ENCODE measurements at places on chromosomes 12 and 14. TPM values are rescaled to one million over a fixed set of nuclear protein-coding genes. Genes with fewer than 3 reads are reported as not detected.
A peak's percentile ranks its signal among the peaks of the same experiment; 100 is the strongest.

DNA sequence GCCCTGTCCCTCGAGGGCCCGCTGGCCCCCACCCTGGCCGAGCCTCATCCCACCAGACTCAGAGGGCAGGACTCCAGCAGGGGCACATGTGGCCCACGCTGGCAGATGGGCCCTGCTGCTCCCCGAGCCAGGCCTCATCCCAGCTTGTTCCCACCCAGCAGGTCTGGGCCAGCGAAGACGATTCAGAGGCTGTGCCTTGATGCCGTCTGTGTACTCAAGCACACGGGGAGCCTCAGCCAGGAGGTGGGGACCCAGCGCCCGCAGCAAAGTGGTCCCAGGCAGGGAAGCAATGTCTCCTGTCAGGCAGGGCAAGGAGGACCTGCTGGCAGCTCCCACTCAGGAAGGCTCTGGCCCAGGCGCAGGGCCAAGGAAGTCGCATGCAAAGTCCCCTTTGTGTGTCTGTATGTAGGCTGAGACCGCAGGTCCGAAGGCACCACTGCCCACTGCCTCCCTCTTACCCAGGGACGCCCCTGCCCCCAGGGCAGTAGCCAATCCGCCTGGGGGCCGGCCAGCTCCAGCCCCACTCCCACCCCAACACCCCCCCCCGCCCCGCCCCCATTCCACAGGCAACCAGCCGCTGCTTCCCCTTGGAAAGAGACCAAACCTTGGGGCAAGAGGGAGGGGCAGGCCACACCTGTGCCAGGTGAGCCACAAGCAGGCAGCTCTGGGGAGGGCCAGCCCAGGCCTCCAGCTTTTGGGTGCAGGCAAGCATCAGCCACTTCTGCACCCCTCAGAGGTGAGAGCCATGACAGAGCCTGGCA lies 9.4 kb downstream of the DEGS2 start:
- no peak for DNase-seq
- no peak overlapping the region for H3K27ac ChIP-seq
- no peaks in the 10 kb centered on the region for H3K36me3 ChIP-seq
- no peak overlapping the region for H3K4me3 ChIP-seq
- no peaks in the 10 kb centered on the region for H3K27me3 ChIP-seq
- no peaks in the 10 kb centered on the region for H3K4me1 ChIP-seq

Gene EEF1AKMT3
- total RNA-seq = 3.2 TPM

Gene GSKIP
- total RNA-seq = 34.7 TPM

DNA sequence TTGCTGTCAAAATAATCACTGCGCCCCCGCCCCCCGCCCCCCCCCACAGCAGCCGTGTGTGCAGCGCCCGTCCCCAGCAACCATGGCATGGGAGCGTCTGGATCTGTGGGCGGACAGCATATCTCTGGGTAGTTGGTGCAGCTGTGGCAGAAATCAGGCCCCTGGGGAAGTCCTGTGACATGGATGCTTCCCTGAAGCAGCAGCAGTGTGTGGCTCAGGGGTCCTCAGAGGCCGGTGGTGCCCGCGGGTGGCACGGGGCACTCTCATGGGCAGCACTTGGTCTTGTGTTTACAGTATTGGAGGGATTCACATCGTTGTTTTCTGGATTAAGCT lies 19.2 kb downstream of the XRCC3 start:
- no peaks in the 10 kb centered on the region for H3K27me3 ChIP-seq
- DNase-seq = no peak
- H3K27ac ChIP-seq = peak overlapping the region; percentile 9
- peaks cover 52% of the 10 kb centered on the region for H3K36me3 ChIP-seq
- no peak overlapping the region for H3K4me3 ChIP-seq

Gene CELA1
- total RNA-seq = not detected

GRCh38 chr12:124917135-124917840 lies 2.8 kb upstream of the UBC start:
- peaks cover 13% of the 10 kb centered on the region for H3K36me3 ChIP-seq
- DNase-seq = peak; percentile 100
- H3K4me1 ChIP-seq = peaks cover 11% of the 10 kb centered on the region
- H3K27ac ChIP-seq = peak overlapping the region; percentile 88

Gene CFAP54
- total RNA-seq = 0.18 TPM

DNA sequence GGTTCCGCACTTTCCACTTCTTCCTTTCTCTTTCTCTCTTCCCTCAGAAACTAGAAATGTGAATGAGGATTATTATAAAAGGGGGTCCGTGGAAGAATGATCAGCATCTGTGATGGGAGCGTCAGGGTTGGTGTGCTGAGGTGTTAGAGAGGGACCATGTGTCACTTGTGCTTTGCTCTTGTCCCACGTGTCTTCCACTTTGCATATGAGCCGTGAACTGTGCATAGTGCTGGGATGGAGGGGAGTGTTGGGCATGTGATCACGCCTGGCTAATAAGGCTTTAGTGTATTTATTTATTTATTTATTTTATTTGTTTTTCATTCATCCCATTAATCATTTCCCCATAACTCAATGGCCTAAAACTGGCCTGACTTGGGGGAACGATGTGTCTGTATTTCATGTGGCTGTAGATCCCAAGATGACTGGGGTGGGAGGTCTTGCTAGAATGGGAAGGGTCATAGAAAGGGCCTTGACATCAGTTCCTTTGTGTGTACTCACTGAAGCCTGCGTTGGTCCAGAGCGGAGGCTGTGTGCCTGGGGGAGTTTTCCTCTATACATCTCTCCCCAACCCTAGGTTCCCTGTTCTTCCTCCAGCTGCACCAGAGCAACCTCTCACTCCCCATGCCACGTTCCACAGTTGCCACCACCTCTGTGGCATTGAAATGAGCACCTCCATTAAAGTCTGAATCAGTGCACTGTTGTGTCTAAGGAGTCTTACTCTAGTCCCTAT lies 4.6 kb upstream of the ATN1 start:
- H3K27ac ChIP-seq = no peak overlapping the region
- no peak for DNase-seq
- no peak overlapping the region for H3K4me3 ChIP-seq
- no peaks in the 10 kb centered on the region for H3K27me3 ChIP-seq
- peaks cover 34% of the 10 kb centered on the region for H3K36me3 ChIP-seq

Gene GARIN6
- not detected for total RNA-seq

Gene RNF31
- 26.1 TPM for total RNA-seq

DNA sequence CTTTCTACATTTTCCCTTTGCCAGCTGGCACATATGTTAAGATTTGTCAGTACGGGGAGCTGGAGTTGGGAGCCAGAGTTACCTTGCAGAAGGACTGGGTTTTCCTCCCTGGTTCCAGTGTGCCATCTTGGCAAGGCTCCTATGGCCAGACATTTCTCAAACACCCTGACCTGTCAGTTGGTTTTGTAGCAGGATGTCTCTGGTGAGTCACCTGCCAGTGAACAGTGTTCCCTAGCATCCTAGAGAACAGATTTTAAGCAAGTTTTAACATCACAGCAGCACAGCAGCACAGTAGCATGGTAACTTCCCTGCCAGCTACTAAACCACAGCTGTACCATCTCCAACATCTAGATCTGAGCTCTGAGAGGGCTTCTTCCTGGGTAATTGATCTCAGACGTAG lies 26.2 kb upstream of the KTN1 start:
- H3K27ac ChIP-seq = no peak overlapping the region
- H3K4me1 ChIP-seq = peaks cover 3% of the 10 kb centered on the region
- H3K4me3 ChIP-seq = no peak overlapping the region
- H3K27me3 ChIP-seq = no peaks in the 10 kb centered on the region

- 0 out of 2 replicates have a peak, but pooled peaks cover 2% of the 10 kb centered on the region for H3K36me3 ChIP-seq
- no peak for DNase-seq
- no peak overlapping the region for H3K4me3 ChIP-seq
- peaks cover 11% of the 10 kb centered on the region for H3K4me1 ChIP-seq
Measured at GRCh38 chr14:54658836-54659235, 91.9 kb downstream of the SAMD4A start.

Gene NTS
- not detected for total RNA-seq

Gene RGS6
- not detected for total RNA-seq

Gene RPL36AL
- total RNA-seq = 249 TPM

Measured in IMR-90 (cell line).